ENCODE measurements at places on chromosomes 4 and X.

- DNase-seq, result peak; percentile 1
These were observed 214.4 kb upstream of the CPEB2 start for GRCh38 chr4:14787894-14788293.

DNA sequence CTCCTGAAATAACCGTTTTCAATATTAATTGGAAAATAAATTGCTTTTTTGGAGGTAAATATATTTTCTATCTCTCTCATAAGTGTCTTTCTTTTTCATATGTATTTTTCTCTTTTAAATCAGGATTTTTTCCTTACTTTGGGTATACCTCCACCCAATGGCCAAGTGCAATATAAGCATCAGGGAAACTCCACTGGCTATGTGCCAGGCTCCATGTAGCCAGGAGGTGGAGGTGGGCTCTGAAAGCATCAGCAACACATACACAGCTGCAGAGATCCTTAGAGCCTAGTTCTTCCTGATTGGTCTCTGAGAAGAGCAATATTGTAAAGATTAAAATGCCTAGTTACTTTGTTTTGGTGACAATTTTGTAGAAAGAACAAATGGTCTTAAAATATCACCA, 3.4 kb downstream of the GABRA2 start:
- no peak for DNase-seq

GRCh38 chr4:189826657-189827056, 114.0 kb upstream of the FRG1 start:
- no peak for DNase-seq

DNA sequence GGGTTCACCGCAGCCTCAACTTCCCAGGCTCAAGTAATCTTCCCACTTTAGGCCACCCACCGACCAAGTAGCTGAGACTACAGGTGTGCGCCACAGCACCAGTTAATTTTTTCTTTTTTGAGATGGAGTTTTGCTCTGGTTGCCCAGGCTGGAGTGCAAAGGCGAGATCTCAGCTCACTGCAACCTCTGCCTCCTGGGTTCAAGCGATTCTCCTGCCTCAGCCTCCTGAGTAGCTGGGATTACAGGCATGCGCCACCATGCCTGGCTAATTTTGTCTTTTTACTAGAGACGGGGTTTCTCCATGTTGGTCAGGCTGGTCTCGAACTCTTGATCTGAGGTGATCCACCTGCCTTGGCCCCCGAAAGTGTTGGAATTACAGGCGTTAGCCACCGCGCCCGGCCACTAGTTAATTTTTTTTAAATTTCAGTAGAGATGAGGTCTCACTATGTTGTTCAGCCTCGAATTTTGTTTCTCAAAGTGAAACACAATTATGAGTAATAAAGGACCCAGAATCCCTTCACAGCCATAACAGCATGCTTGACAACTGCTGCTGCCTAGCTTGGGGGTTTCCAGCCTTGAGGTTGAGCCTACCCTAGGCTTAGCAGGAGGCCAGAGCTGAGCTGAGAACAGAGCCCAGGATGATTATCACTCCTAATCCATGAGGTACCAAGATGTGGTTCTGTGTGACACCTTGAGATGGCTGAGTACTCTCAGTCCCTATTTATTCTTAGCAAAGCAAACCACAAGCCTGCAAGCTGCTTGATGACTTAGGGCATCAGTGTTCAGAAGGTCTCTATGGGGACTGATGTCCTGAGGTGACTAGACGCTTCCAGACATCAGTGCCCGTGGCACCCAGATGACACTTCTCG, 41.6 kb upstream of the NKRF start:
- DNase-seq, result no peak

DNA sequence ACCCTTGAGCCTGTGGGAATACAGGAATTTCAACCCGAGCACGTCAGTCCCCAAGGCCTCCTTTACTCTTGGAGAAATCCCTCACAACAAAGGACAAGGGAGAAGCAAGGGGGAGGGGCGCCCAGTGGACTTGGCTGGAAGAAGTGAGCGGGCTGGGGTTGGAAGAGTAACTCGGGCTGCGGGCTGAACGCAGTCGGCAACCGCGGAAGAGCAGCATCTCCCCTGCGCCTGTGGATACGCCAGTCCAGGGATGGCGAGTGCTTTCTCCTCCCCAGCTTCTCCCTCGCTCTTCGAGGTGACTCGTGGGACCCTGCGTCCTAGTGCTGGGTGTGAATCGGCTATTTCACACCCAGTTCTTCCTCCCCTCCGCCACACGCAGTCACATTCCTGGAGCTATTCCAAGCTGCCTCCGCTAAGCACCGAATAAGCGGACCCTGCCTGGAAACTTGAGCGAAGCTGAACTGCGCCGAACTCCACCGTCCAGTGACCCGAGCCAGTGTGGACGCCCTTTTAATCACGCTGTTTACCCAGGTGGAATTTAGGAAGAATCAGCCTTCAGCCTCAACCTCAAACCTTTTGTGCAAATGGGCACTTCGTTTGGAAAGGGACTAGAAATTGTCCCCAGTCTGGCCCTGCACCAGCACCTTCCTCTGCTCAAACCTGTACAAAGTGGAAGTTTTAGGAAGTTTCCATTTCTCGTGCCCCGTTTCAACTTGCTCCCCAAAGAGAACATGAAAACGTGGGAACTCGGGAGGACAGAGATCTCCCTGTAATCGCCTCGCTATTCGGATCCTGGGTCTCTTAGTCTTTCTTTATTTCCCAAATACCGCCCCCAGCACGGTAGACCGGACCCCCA, 64.3 kb upstream of the WDR17 start:
- DNase-seq, result no peak

- no peak for DNase-seq
These were observed 413.5 kb upstream of the GRIA3 start for GRCh38 chrX:122770581-122770980.

- no peak for DNase-seq
These were observed 84.8 kb downstream of the CHIC1 start for GRCh38 chrX:73647632-73648322.

DNA sequence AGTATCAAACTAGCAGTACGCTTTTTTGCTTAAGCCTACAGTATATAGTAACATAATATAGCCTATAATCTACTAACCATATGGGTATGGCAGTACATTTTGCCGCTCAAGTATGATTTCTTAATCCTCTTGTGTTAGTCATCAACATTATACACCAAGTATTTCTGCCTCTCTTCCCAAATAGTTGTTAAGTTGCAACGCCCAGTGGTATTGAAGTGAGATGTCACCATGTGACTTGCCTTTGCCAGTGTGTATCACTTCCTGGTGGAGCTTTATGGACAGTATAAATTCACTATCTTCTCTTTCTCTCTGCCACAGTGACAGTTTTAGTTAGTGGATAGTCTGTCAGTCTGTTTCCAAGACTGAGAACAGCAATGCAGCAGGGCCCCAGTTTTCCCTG, 535.5 kb downstream of the PDHA2 start:
- DNase-seq, result no peak

- DNase-seq, result no peak
These were observed 1.4 kb downstream of the ANK2 start for GRCh38 chr4:113050837-113051236.

GRCh38 chr4:40811956-40812355, 62.2 kb downstream of the NSUN7 start:
- DNase-seq, result no peak

GRCh38 chrX:149825424-149825823, 43.7 kb downstream of the MAGEA9 start:
- DNase-seq, result no peak

GRCh38 chr4:49217492-49217891, 231.4 kb downstream of the CWH43 start:
- no peak for DNase-seq

GRCh38 chr4:180794333-180794732, 1448.9 kb upstream of the TENM3 start:
- DNase-seq, result no peak

DNA sequence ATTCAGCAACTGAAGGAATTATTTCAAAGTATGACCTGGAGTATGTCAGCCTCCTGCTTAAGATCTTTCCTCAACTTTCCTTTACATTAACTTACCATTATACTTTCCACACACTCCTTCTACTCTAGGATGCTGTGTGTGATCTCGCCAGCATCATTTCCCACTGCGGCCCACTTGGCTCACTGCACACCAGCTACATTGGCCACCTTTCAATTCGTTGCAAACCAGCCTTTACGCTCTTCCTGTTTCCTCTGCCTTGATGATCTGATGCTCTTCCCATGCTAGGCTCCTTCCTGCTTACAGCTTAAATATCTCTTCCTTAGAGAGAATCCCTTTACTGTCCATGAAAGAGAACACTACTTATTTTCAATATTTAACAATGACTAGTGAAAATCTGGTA, 95.1 kb downstream of the GPM6A start:
- no peak for DNase-seq

DNA sequence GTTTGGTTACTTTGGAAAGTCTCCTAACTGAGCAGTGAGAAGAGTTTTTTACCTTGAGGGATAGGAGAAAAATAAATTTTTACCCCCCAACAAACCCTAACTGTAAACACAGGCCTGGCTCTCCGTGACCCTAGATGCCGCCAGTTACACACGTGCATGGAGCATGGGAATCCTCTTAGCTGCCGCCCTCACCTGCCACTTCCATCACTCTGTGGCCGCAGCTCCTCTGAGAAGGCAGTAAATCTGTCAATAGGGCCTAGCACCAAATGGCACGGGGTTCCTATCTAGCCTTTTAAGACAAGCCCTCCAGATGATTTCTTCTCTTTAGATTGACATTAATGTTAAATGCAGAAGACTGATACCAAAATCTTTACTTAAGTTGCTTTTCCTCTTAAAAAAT, 330.3 kb upstream of the FAM241A start:
- DNase-seq, result no peak

DNA sequence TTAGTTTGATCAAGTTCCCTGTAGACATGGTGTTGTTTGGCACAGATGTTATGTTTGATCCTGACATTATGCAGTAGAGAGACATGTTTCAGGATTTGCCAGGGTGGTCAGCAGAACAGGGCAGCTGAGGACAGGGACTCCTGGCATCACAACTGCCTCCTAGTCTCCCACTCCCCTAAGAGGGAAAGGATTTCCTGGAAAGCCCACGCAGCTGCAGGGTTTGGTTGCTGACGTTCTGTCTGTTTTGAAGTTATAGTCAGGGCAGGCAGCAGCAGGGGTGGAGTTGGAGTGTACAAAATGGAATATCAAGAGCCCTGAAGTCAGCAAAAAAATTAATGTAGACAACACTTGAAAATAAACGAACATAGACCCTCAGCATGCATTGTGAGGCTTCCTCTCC, 125.4 kb downstream of the CPE start:
- DNase-seq, result no peak

GRCh38 chr4:74112399-74113105, 13.6 kb upstream of the CXCL2 start:
- no peak for DNase-seq

- DNase-seq, result no peak
These were observed 53.9 kb downstream of the CPZ start for GRCh38 chr4:8646296-8647093.

DNA sequence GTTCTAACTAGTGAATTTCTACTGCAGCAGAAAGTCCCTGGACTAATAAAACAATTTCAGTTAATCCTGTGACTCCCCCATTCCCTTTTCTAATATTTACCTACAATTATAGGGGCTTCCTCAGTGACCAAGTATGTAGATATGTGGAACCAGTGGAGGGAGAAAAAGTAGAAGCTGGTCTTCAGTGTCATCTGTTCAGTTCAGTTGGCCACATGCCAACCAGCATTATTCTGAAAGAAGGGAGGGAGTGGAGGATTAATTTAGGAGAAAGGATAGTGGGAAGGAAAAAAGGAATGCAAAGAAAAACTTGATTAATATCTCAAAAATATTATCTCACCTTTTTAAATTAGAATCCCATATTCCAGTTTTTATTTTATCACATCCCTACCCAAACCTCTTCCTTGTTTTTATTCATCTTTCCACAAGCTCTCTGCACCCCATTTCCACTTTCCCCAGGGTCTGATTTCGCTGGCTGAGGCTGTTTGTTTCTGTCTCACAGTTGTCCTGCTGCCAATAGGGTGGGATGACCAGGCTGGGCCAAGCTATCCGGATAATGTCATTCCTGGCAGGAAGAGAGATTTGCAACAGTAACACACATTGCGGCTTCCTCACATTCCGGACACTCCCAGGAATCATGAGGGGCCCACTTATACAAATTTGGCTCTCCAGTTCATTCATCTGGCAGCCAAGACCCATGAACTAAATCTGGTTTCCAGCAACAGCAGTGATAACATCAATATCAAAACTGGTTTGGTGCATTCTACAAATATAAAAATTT, 24.6 kb upstream of the ANTXR2 start:
- peak; percentile 75 for DNase-seq

GRCh38 chr4:90419124-90419711, 292.0 kb downstream of the CCSER1 start:
- no peak for DNase-seq

DNA sequence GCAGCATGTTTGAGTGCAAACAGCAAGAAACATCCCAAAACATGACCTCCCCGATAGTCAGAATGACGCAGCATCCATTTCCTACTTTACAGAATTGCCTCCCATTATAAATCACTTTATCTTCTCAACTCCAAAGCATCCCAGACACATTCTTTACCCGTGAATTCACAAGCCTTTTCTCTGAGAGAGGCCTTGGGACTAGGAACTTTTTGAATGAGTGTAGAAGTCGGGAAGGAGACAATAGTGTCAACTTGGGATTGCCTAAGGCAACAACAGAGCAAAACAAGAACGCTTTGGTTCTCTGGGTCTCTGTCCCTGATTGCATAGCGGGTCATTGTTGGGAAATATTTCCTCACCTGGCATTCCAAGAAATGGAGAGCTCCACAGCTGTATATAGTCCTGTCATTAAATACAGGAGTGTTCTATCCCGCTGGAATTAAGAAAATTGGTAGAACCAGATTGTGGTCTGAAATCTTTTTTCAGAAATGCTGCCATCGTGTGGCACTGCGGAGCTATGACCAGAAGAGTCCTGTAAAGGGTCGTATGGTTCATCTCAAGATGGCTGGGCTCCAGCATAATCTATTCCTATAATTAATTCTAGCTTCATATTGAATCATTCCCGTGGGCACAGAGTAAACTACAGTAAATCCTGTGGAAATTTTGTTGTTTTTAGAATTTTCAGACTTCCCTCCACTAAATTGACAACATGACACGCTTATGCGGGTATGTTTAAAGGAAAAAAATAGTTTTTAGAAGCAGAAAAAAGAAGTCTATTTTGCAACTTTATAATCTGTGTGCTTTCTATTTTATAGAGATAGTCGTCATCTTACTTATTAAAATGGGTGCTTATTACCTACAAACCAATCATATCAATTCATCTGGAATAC, 2.0 kb upstream of the SPP1 start:
- DNase-seq, result peak; percentile 10

GRCh38 chrX:96906741-96907140, 23.0 kb downstream of the RPA4 start:
- no peak for DNase-seq

Measured in AG09319 (cell line).